Lung (tissue), 17 donors: ENCODE measurements at places on chromosomes 6 and 20. TPM values are rescaled to one million over a fixed set of nuclear protein-coding genes. Genes with fewer than 3 reads are reported as not detected.

DNA sequence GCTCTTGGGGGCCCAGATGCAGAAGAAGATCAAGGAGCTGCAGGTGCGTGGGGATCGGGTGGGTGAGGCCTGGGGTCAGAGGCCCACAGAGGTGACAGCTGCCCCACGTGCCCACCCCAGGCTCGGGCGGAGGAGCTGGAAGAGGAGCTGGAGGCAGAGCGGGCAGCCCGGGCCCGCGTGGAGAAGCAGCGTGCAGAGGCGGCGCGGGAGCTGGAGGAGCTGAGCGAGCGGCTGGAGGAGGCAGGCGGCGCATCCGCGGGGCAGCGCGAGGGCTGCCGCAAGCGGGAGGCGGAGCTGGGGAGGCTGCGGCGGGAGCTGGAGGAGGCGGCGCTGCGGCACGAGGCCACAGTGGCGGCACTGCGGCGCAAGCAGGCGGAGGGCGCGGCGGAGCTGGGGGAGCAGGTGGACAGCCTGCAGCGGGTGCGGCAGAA is 41.5 kb downstream of the MYH7B start:
- peaks cover 43% of the 10 kb centered on the region for H3K36me3 ChIP-seq
- no peaks in the 10 kb centered on the region for H3K27me3 ChIP-seq
- DNase-seq, result peak; percentile 73
- no peak overlapping the region for H3K4me3 ChIP-seq

GRCh38 chr6:41821266-41821665 is 33.8 kb downstream of the TOMM6 start:
- no peak overlapping the region for H3K27ac ChIP-seq
- DNase-seq, result no peak
- no peaks in the 10 kb centered on the region for H3K36me3 ChIP-seq
- no peaks in the 10 kb centered on the region for H3K4me1 ChIP-seq
- no peak overlapping the region for H3K4me3 ChIP-seq

The NHLRC1 gene
- polyA plus RNA-seq, result 2.9 TPM

GRCh38 chr6:53100561-53100960 is 35.4 kb downstream of the FBXO9 start:
- no peak overlapping the region for H3K4me3 ChIP-seq
- no peaks in the 10 kb centered on the region for H3K27me3 ChIP-seq
- no peaks in the 10 kb centered on the region for H3K4me1 ChIP-seq
- H3K36me3 ChIP-seq, result peaks cover 42% of the 10 kb centered on the region
- DNase-seq, result no peak

GRCh38 chr6:132228894-132229293 is 172.4 kb downstream of the MOXD1 start:
- DNase-seq, result no peak
- H3K4me1 ChIP-seq, result no peaks in the 10 kb centered on the region
- no peaks in the 10 kb centered on the region for H3K36me3 ChIP-seq

DNA sequence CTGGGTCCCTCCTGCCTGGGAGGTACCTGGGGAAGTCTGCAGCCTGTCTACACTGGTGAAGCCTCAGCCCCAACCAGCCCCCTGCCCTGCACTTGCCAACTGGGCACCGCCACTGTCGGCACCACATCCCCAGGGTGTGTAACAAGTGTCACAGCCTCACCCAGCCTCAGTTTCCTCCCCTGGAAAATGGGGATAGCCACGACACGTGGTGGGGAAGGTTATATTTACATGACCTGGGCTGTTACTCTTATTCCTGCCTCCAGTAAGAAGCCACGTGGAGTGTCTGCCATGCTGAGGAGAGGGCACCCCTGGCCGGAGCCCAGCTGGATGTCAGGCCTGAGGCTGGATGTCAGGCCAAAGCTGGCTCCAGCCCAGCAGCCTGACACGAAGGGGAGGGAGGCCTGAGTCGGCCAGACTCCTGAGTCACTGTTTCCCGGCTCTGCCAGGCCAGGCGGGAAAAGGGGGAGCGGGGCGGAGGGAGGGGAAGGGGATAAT is 44.9 kb downstream of the SNAI1 start:
- no peak overlapping the region for H3K4me3 ChIP-seq
- H3K27me3 ChIP-seq, result no peaks in the 10 kb centered on the region
- DNase-seq, result peak; percentile 83
- H3K27ac ChIP-seq, result peak overlapping the region; percentile 36
- no peaks in the 10 kb centered on the region for H3K4me1 ChIP-seq

GRCh38 chr6:164370773-164371172 is 938.6 kb downstream of the C6orf118 start:
- H3K27me3 ChIP-seq, result no peaks in the 10 kb centered on the region
- DNase-seq, result no peak
- no peaks in the 10 kb centered on the region for H3K36me3 ChIP-seq
- H3K27ac ChIP-seq, result no peak overlapping the region
- no peaks in the 10 kb centered on the region for H3K4me1 ChIP-seq

DNA sequence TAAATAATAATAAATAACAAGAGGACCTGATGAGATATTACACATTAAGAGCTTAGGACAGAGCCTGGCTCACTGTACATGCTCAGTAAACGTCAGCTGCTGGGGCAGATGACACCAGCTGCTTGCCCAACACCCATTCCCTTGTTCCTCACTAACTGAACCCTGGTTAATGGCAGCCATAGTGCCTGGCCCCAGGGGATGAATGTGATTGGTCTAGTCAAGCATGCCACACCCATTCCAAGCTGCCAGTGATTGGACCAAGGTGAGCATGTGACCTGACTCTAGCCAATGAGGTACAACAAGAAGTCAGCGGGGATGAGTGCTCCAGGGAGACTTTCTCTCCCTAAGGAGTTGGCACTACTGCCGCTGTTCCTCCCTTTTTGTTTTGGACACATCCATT is 85.1 kb upstream of the PTPN1 start:
- H3K27me3 ChIP-seq, result no peaks in the 10 kb centered on the region
- no peak overlapping the region for H3K4me3 ChIP-seq
- H3K4me1 ChIP-seq, result peaks cover 13% of the 10 kb centered on the region

DNA sequence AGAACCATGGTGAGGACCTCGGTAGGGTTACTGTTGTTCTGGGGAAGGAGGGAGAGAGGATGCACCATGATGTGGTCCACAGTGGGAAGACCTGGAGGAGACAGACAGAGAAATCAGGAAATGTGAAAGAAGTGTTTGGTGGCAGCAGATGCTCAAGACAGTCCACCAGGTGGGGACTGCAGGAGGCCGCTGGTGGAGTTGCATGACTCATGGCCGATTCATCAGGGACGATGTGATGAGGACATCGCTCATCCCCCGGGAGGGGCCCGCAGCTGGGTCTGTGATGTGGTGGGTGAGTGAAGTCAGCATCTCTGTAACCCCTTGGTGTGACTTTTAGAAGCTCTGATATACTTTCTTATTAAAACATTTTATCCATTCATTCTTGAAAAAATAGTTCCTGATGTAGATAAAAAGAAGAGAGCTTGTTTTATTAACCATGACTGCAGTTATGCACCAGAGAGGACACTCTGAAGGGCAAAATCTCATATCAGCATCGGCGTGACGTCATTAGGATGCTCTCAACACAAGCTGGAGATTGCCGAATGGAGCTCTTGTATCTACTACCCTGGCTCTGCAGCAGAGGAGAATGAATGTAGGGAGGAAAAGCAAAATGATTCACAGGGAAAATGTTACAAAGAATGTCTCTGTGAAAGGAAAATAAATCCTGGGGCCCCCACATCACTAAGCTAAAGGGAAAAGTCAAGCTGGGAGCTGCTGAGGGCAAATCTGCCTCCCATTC is 71.2 kb downstream of the RAMACL start:
- DNase-seq, result no peak
- H3K27ac ChIP-seq, result no peak overlapping the region
- no peak overlapping the region for H3K4me3 ChIP-seq
- no peaks in the 10 kb centered on the region for H3K27me3 ChIP-seq

DNA sequence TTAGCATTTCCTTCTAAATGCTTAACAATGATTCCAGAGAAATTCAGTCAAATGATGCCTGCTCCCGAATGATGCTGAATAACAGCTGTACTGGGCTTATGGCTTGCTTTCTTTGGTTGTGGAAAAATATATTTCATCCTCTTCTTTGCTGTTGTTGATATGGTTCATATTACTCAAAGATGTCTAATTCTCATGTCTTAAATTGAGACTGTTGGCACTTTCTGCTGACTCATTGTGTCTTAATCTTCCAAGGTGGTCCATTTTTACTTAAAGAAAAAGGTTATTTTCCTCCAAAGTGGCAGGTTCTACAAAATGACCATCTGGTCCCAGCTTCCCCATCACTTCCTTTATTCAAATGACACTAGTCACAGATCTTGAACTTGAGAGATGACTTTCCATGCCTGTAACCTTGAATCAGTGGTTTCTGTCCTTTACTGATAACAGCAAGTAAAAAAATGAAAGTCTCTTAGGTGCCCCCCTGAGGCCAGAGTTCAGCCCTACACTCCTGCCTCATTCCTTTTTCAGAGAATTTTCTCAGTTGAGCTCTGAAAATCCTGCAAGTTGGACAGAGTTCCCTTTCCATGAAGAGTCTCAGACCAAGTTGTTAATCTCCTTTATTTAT is 6.9 kb downstream of the SNAP25 start:
- H3K4me1 ChIP-seq, result no peaks in the 10 kb centered on the region
- H3K27ac ChIP-seq, result no peak overlapping the region
- DNase-seq, result no peak
- H3K4me3 ChIP-seq, result no peak overlapping the region
- peaks cover 5% of the 10 kb centered on the region for H3K27me3 ChIP-seq
- H3K36me3 ChIP-seq, result no peaks in the 10 kb centered on the region

DNA sequence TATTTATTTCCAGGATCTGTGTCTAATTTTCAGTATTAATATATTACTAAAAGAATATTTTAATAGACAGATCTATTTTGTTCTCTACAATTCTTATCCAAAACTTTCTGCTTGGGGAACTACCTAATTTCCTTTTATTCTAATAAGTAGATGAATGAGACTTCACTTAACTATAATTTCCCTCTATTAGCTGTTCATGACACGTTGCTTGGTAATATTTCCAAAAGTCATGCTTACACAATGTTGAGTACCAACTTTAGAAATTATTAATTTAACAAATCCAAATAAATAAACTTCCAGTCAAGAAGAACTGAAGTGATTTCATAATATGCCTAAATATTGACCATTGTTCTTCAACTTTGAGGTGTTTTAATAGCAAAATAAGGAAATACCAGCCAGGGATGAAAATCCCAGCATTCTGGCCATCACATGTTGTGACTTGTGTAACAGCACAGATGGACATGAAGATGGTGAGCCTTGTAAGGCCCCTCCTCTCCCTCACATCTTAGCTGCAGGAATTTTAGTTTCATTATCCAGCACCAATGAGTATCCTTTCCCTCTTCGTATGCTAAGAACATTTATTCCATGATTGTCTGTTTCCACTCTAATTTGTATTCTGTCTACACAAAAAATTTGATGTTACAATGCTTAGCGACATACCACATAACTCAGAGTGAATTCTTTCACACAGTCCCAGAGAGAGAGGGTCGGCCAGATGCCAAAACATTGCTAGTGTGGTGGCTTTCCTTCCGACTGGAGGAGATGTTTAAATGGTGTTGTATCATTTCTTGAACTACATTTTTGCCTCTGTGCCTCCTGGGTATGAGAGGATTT is 137.5 kb downstream of the FOXA2 start:
- peaks cover 3% of the 10 kb centered on the region for H3K4me1 ChIP-seq
- H3K4me3 ChIP-seq, result no peak overlapping the region
- no peaks in the 10 kb centered on the region for H3K27me3 ChIP-seq
- H3K27ac ChIP-seq, result no peak overlapping the region

GRCh38 chr6:148996815-148997214 is 250.0 kb downstream of the UST start:
- no peak overlapping the region for H3K4me3 ChIP-seq
- DNase-seq, result no peak
- H3K36me3 ChIP-seq, result no peaks in the 10 kb centered on the region
- peaks cover 10% of the 10 kb centered on the region for H3K4me1 ChIP-seq
- no peak overlapping the region for H3K27ac ChIP-seq

DNA sequence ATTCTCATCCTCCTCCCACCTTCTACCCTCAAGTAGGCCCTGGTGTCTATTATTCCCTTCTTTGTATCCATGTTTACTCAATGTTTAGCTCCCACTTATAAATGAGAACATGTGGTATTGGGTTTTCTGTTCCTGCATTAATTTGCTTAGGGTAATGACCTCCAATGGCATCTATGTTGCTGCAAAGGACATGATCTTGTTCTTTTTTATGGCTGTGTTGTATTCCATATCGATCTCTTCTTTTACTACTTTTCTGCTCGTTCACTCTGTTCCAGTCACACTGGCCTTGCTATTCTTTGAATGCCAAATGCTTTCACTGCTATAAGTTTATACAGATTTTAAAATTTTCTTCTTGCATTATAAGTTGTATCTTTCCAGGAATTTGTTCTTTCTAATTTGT is 57.7 kb downstream of the RSPH3 start:
- no peak overlapping the region for H3K27ac ChIP-seq
- H3K36me3 ChIP-seq, result no peaks in the 10 kb centered on the region
- H3K27me3 ChIP-seq, result no peaks in the 10 kb centered on the region
- no peak for DNase-seq
- H3K4me1 ChIP-seq, result no peaks in the 10 kb centered on the region

DNA sequence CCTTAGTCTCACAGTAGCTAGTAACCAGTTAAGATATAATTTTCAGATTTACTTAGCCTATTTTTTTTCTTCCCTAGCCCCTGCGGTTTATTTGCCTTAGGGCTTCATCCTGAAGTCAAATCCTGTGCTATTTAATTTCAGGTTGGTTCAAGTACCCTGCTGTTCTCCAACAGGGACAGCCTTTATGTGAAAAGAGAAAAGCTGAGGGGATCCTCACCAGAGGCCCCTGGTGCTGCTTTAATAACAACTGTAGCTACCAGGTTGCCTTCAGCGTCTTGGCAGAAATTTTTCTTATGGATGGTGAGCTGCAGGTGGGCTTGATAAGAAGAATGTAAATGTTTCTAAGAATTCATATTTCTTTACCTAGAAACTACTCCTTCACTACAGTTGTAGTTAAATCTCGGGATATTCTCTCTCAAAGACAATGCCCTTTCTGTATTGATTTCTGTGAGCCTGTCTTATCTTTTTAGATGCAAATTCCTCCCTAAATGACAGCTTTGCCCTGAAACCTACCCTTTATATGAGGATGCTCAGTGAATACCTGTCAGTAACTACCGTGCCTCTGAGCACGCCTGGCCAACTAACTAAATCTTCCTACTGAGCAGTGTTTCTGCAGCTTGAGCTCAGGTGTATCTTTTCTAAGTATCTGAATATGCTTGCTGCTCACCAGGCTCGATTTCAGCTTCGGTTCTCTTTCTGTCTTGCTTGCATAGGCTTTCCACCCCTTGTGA is 320.5 kb downstream of the MMUT start:
- DNase-seq, result no peak
- H3K4me3 ChIP-seq, result no peak overlapping the region
- H3K36me3 ChIP-seq, result no peaks in the 10 kb centered on the region
- no peaks in the 10 kb centered on the region for H3K27me3 ChIP-seq

The ADGB gene
- polyA plus RNA-seq, result 1.4 TPM

- H3K27me3 ChIP-seq, result no peaks in the 10 kb centered on the region
- DNase-seq, result no peak
- no peaks in the 10 kb centered on the region for H3K36me3 ChIP-seq
- H3K27ac ChIP-seq, result no peak overlapping the region
- H3K4me1 ChIP-seq, result peaks cover 10% of the 10 kb centered on the region
- H3K4me3 ChIP-seq, result no peak overlapping the region
These were observed 107.1 kb downstream of the TMEM170B start for GRCh38 chr6:11644601-11645000.

- H3K4me3 ChIP-seq, result no peak overlapping the region
- peaks cover 16% of the 10 kb centered on the region for H3K4me1 ChIP-seq
- no peak overlapping the region for H3K27ac ChIP-seq
- no peaks in the 10 kb centered on the region for H3K27me3 ChIP-seq
- DNase-seq, result no peak
- H3K36me3 ChIP-seq, result no peaks in the 10 kb centered on the region
These were observed 22.5 kb downstream of the PLAGL2 start for GRCh38 chr20:32184961-32185603.

The HLA-DMB gene
- 52.2 TPM for polyA plus RNA-seq
